ENCODE measurements at places on chromosomes 4 and X.

DNA sequence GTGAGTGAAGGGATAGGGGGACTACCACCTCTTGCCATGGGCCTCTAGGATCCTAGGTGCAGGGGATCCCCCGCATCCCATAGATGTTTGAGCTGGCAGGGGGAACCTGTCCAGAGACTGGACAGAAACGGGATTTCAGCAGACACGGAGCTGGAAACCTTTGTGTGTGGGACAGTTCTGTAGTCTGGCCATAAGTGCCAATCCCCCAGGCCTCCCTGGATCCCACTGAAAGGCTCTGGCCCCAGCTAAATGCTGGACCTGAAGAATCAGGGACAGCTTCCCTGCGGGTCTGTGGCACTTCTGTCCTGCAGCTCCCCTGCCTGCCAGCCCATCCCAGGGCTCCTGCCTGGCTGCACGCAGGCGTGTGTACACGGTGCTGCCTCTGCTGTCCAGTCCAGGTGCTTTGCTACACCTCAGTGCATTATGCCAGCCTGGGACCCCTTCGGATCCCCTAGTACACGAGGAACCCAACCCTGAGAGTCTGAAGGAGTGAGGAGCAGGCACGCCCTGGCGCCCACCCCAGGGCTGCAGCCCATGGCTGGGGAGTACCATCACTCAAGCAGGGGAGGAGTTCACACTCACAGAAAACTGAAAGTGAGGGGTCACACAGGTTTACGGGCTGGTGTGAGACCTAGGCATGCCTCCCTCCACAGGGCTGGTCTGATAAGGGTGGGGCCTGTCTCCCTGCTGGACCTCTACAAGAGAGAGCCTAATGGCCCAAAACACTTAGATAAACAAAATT, 703.0 kb downstream of the ARAP2 start:
- no peak for DNase-seq

DNA sequence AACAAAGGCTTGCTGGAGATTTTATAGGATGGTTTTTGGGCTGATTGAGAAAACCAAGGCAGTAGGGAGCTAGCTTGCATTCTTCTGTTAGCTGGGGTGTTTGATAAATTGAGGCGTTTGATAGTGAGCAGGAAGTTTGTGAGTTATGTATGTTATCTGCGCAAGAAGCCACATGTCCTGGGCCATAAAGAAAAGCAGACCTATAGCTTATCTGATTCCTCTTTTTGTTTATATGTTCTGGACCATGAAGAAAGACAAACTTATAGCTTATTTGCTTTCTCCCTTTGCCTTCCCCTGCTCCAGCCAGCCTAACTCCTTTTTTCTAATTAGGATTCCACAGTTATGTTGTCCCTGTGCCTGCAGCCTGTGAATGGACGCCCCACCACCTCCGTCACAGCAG, 9.2 kb downstream of the HNRNPH2 start:
- no peak for DNase-seq

- peak; percentile 92 for DNase-seq
Measured at GRCh38 chr4:133565379-133565778, 416.3 kb downstream of the PCDH10 start.

DNA sequence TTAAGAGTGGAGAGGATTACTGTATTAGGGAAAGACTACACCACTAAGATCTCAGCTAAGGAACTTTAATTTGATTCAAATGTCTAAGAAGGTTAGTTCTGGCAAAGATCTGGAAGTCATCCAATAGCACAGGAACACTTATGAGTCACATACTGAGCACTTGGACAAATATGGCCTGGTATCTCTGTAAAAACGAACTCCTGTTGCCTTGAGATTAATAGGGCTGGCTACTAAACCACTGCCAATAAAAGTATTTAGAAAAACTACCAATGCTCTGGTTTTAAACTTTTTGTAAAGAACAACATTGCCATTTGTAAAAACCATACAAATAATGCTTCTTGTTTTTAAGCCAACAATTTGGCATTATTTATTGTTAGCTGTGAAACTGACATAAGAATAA, 70.5 kb downstream of the SEC24D start:
- DNase-seq, result peak; percentile 98

DNA sequence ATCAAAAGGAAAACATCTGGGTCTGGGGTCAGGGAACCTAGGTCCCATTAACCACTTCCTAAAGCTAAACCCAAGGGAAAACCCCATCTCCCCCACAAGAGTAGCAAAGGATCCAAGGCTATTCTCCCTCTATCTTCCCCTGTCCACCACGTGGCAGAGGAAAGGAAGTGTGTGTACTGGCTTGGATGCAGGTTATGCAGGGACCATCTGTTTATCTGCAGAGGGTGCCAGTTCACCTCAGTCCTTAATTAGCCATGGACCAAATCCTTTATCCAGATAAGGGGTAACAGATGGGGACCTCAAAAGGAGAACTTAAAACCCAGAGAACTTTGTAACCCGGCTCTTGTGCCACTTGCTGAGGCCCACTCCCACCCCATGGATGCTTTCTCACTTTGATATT, 135.3 kb downstream of the ZNF518B start:
- no peak for DNase-seq

DNA sequence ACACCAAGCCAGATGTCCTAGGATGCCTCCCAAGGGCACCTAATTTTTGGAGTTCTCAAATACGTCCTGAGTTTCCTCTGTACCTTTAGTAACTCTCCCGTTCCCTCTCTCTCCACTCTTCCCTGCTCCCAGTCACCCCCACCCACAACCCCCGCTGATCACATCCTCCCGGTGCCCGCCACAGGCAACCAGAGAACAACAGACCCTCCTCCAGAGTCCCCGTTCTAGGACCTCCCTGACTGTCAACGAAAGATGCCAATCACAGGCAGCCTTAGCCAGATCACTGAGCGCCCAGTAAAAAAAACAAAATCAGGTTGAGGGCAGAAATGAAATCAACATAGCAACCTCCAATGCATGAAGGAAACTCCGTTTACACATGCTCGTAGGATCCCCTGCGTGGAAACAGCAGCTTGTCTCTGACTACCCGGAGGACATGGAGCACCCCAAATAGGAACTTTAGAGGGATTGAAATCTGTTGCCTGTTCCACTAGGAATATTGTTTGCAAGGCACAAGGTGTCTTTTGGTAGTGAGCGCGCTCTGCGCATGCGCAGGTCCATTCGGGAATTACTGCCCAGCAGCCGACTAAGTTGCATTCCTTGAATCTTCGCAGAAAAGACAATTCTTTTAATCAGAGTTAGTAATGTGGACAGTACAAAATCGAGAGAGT, at the start of gene GABRB1:
TSS of gene GABRB1 (plus strand) at position 557 of the 668 bp plus-strand sequence.
- DNase-seq, result peak; percentile 31

- DNase-seq, result peak; percentile 19
Measured at GRCh38 chr4:945274-946102, 13.2 kb downstream of the TMEM175 start.

DNA sequence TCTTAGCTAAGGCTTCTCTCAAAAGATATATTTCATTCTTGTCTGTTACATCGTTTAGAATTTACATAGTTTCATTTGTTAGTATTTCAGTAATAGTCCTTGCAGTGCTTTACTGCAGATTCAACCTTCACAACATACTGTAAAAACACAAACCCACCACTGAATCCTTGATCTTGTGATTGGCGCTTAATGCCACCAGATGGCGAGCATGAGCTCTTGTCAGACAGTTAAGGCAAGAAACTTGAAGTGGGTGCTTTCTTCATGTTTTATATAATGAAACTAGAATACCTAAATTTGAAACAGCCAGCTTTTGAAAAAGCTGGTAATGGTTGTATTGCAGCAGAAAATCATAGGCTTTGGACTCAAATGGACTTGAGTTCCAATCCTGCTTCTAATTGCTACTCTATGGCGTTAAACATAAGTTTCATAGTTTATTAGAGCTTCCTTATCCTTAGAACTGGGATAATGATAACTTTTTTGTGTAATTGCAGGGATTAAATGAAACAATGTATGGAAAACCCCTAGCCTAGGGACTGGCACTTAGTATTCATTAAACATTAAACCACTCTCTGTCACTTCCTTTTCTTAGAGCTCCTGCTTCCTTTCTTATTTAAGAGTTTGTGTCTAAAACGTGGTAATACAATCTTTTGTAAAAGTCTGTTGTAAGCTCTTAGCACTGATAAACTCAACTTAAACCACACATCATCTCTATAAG, 95.1 kb downstream of the USP9X start:
- DNase-seq, result peak; percentile 80

- no peak for DNase-seq
Measured at GRCh38 chr4:186536285-186536684, 19.1 kb downstream of the MTNR1A start.

DNA sequence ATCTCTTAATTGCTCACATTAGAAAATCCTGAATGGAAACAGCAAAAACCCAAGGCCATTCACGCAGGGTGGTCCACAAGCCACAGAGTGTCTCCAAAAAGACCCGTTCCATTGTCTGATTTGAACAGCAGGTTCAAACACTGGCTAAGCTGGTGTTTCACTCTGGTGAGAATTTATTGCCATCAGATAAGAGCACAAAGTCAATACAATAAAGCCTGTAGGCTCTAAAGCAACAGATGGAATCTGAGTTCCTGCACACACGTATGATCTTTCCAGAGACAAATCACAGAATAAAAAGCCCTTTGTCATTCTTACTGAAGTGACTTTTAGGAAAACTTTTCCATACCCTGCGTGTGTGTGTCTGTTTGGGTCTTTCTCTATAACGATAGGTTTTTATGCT, 5.1 kb upstream of the SFRP2 start:
- DNase-seq, result no peak

- no peak for DNase-seq
Measured at GRCh38 chr4:657834-658667, 16.0 kb downstream of the ATP5ME start.

DNA sequence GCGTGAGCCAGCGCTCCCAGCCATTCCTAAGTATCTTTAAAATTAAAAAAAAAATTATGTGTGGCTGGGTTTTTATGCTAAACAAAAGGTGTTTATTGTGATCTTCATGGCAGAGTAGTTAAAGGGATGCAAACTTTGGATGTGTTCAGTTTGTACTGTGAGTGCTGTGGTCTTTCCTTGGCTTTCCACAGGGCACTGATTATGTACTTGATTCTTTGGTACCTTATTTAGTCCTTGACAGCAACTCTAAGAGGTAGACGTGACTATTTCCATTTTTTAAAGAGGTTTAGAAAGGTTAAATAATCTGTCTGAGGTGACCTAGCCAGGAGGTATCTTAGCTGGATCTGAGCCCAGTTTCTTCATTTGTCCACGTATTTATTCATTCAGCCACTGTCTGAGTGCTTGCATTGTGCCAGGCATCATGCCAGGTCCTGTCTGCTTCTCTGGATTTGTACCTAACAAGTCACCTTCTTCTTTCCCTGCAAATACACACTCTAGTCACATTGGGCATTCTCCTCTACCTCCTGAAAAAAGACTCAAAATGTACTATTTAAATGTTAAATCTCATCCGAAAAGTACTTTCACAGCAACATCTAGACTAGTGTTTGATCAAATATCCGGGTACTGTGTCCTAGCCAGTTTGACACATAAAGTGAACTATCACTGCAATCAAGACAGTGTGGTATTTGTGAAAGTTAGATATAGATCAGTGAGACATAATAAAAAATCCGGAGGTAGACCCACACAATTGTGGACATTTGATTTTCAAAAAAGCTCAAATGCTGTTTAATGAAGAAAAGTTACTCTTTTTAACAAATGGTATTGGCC, 31.5 kb downstream of the WWC2 start:
- peak; percentile 68 for DNase-seq

GRCh38 chr4:176735300-176735699, 57.4 kb downstream of the VEGFC start:
- DNase-seq, result peak; percentile 77

DNA sequence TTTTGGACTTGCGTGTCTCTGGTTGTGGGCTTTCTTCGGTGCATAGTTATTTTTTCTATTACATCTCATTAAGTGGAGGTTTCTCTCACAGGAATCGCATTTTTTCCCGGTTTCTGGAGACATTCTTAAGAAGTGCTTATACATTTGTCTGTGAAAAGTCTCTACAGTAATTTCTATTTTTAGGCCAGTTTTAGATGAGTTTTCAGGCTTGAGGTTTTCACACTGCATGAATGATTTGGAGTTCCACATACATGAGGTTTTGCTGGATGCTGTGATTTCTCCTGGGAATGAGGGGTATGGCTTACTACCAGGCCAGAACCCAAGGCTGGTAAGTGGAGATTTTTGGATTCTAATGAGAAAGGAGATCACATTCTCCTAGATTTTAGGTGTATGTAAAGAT, 422.6 kb upstream of the SLIT2 start:
- no peak for DNase-seq

GRCh38 chrX:134929808-134930207, 61.0 kb upstream of the SMIM10 start:
- no peak for DNase-seq

- no peak for DNase-seq
Measured at GRCh38 chr4:16694173-16694883, 204.1 kb downstream of the LDB2 start.

DNA sequence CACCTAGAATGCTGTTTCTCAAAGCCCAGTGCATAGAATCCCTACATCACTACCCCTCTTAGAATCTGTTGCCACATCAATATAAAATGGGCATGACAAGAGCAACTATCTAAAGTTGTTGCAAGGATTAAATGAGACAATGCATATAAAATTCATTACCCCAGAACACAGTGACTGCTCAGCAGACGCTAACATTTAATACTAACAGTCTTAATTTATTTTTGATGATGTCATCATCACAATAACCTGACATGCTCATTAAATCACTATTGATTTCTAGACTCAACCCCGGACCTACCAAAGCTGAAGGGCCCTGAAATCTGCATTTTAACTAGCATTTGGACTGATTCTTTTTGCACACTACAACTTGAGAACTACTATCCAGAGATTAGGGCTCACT, 3.9 kb downstream of the ARSJ start:
- DNase-seq, result no peak

- peak; percentile 82 for DNase-seq
Measured at GRCh38 chr4:8410641-8411271, 29.8 kb downstream of the ACOX3 start.

GRCh38 chr4:123896446-123897071, 500.0 kb downstream of the SPRY1 start:
- peak; percentile 48 for DNase-seq

DNA sequence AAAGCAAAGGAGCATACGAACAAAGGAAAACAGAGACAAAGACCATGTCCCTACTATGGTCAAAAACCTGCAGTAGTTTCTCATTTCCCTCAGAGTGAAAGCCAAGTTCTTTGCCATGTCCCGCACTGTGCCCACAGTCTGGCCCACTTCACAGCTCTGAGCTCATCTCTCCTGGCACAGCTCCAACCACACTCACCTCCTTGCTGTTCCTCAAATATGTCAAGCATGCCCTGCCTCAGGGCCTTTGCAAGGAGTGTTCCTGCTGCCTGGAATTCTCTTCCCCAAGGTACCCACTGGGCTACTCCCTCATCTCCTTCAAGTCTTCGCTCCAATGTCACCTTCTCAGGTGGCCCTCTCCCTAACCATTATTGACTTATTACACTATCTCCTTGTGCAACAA, 72.1 kb downstream of the COX18 start:
- peak; percentile 43 for DNase-seq

DNA sequence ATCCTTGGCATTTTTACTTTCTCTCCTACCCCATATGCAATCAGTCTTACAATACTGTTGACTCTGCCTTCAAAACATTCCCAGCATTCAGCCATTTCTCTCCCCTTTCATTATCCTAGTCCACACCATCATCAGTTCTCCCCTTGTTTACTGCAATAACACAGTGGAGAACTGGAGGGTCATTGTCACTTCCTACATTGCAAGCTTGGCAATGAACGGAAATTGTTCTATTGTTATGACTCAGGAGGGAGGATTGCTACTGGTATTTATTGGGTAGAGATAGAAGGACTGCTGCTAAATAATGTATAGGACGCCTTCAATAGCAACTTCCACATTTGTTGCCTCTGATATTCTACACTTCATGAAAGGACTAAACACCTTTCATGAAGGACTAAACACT, 231.8 kb downstream of the BANK1 start:
- no peak for DNase-seq

Measured in iris pigment epithelial cell (primary cell).